ENCODE measurements at places on chromosomes 5 and 9. TPM values are rescaled to one million over a fixed set of nuclear protein-coding genes. Genes with fewer than 3 reads are reported as not detected.

- DNase-seq: no peak
These were observed 25.6 kb downstream of the MED27 start for GRCh38 chr9:132054024-132054423.

DNA sequence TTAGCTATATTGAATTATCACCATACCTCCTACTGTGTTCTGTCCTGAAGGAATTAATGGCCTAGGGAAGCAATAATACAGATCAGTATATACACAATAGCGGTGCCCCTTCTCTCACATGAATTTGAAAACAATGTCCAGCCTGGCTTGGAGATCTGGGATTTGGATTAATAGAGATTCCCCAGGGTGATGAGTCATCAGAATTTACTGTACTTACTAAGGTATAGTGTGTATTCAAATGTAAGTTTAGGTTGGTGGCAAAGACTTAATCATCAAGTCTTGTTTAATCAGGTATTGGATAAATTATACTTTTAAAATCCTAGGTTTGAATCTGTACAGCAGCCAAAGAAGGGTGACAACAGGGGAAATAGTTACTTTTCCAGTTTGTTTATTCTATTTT lies 121.5 kb downstream of the FEM1C start:
- no peak for DNase-seq

DNA sequence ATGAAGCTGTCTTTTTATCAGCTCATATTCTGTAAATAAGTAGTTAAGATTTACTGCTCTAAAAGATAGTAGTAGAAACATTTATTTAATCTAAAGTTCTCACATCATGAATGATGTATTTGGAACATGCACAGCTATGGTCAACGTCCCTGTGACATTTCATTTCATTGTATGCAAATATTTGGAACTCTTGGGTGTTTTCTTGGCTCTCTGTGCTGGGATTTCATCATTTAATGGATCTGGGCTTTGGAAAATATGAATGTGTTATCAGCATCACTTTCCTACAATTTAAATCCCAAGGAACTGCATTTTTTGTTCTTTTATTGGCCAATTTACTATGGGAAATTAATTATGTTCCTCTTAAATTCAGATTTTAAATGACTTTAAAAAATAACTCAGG lies 462.9 kb downstream of the SEMA5A start:
- DNase-seq: no peak

GRCh38 chr9:137265496-137266161 lies 10.5 kb downstream of the NELFB start:
- no peak for DNase-seq

The PCDHA9 gene
- total RNA-seq: 0.70 TPM

The PFN3 gene
- not detected for total RNA-seq

The PIP5KL1 gene
- total RNA-seq: 2.9 TPM

The ZNF658 gene
- 7.4 TPM for total RNA-seq

Measured in uterus (tissue), 4 donors.